Right renal cortex interstitium (tissue), 3 donors: ENCODE measurements at places on chromosomes 12 and 14.

GRCh38 chr12:32454075-32454474 is 54.7 kb downstream of the FGD4 start:
- no peak for DNase-seq

- no peak for DNase-seq
Observed at GRCh38 chr14:38873941-38874612, 229.0 kb downstream of the SEC23A start.

DNA sequence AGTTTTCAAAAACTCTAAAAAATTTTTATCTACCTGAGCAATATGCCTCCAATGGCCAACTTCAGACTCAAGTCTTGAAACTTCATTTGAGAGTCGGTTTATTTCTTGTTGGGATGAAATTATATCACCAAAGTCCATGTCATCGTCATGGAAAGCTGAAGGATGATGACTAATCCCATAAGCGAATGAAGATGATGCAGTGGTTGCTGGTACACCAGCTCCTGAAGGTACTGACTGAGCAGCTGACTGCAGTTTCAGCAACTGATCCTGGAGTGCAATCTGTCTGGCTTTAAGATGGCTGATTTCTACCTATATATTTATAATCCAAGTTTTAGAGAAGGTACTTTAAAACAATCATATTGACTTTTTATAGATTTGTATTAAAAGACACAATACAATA is 18.3 kb downstream of the TRIP11 start:
- no peak for DNase-seq

- DNase-seq, result no peak
Observed at GRCh38 chr14:102318781-102319276, 717 bp upstream of the ZNF839 start.

- DNase-seq, result no peak
Observed at GRCh38 chr12:26124446-26125399, at the start of gene BHLHE41. Gene BHLHE41 (minus strand): TSS chr12:26125037. CDS start chr12:26124779, 258 bp downstream.

- DNase-seq, result no peak
Observed at GRCh38 chr12:118846416-118846815, 134.9 kb upstream of the SRRM4 start.

GRCh38 chr14:102495491-102496330 is 13.9 kb downstream of the ANKRD9 start:
- DNase-seq, result no peak

- no peak for DNase-seq
Observed at GRCh38 chr12:49375406-49375805, 8.1 kb downstream of the SPATS2 start.

- DNase-seq, result no peak
Observed at GRCh38 chr12:131615326-131616042, 95.4 kb upstream of the SFSWAP start.

DNA sequence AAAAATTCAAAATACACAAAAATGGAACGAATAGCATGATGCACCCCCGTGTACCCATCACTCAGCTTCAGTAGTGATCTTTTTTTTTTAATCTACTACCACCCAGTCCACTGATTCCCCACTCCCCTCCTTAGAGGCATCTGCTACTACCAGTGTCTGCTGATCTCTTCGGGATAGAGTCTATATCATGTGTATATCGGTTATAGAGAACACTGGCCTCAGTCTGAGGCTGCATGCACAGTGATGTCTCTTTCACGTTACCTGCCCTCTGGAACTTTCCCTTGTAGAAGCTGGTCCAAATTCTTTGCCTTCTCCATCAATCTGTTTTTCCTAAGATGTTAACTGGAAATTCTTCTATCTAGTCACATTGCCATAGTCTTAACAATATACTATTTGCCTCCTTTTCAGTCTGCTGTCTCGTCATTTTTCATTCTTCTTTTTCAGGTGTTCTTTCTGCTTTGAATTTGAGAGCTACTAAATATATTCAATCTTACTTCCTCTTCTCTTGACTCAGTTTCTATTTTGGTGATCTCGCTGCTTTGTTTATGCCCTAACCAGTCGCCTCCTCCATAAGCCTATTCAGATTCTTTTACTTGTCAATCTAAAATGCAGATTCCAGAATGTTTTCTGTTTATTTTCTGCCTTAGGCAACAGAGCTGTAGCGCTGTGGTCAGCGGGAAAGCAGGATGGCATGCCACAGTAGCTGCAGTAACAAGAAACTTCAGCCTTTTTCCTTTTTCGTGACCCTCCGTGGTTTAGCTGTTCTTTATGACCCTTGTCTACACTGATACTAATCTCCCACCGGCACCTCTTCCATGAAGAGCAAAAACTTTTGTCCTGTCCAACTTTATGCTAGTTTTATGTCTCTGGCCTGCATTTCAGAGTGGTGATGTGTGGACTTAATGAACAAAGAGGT is 67.0 kb downstream of the FBXW8 start:
- DNase-seq, result no peak

DNA sequence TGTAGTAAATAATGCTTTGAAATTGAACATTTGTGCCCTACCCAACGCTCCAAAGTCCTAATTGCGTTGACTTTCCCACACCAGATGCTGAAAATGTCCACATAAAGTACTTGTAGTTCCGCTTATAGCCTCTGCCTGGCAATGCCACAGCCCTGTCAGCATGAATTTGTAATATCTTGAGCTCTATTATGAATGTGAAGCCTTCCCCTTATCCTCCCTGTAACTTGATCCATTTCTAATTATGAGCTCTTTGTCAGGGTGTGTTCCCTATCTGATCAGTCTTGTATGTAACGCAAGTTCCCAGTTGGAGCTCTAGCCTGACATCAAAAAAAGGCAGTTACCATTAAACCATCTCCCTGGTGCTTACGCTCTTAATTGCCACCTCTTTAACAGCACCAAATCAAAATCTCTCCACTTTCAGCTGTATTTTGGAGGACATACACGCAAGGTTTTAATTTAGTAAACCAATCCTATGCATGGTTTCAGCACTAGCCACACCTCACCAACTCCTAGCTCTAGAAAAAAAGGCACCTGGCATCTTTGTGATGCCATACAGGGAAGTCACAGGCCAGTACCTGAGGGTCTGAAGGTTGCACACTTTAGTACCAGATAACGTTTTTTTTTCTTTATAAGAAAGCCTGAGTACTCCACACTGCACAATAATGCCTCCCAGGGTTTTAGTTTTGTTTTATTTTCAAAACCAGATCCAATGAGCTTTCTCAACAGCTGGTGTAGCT is 69.3 kb downstream of the EEA1 start:
- no peak for DNase-seq

- DNase-seq, result no peak
Observed at GRCh38 chr12:42386308-42386707, 60.3 kb downstream of the PPHLN1 start.

GRCh38 chr12:59548930-59549329 is 46.9 kb upstream of the SLC16A7 start:
- DNase-seq, result no peak

DNA sequence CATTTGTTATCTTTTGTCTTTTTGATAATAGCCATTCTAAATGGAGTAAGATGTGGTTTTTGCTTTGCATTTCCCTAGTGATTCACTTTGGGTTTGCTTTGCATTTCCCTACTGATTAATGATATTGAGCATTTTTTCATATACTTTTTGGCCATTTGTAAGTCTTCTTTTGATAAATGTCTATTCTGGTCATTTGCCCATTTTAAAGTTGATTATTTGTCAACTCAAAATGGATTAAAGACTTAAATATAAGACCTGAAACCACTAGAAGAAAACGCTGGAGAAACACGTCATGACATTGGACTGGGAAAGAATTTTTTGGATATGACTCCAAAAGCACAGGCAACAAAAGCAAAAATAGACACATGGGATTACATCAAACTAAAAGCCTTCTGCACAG is 148.0 kb downstream of the APAF1 start:
- DNase-seq, result no peak

- no peak for DNase-seq
Observed at GRCh38 chr12:108350511-108350910, 11.4 kb upstream of the CMKLR1 start.

GRCh38 chr12:89693639-89694202 is 14.9 kb downstream of the ATP2B1 start:
- DNase-seq, result no peak

DNA sequence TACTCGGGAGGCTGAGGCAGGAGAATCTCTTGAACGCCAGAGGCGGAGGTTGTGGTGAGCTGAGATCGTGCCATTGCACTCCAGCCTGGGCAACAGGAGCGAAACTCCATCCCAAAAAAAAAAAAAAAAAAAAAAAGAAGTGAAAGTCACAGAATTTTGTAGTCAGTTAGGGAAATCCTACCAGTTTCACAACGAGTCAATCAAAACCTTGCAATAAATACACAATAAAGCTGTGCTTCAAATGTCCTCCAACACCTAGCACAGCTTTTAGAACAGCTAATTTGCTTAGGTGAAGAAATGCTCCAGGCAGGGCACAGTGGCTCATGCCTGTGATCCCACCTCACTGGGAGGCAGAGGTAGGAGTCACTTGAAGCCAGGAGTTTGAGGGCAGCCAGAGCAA is 112.8 kb upstream of the ATF7IP start:
- DNase-seq, result no peak

DNA sequence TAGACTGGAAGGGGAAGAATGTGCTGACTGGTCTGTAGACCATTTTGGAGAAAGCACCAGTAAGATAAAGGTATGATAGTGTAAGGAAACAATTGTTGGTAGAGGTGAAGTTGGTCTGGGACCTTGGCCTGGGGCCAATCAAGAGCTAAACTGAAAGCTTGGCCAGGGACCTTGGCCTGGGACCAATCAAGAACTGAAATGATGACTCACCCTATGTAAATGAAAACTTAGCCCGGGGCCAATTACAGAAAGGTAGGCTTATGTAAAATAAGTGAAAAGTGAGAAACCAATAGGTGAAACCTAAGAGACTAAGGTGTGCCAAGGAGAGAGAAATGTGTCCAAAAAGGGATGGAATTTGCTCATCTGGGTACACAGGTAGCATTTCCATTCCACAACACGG is 776.0 kb downstream of the C12orf50 start:
- DNase-seq, result no peak

DNA sequence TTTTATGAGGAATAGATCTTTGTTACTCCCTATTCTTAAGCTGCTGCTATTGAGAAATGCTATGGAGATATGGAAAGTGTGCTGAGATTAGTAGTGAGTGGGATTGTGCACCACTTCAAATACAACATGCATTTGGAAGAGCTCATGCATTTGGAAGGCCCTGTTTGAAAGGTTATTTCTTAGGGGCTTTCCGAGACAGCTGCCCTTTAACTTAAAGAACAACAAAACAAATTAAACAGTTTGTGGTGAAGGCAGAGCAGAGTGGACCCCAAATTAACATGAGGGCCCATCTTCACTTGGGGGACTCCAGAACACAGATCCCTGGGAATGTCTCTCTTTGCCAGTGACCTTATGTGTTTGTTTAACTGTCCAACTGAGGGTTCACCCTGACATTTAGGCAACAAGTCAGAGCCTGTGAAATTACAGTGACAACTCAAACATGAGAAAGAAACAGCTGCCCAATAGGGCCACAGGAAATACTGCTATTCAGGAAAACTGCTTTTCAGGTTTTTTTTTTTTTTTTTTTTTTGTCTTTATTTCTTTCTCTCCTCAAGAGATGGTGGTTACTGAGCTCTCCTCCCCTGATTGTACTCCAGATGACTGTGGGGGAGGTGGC is 41.4 kb upstream of the IGF1 start:
- no peak for DNase-seq

- no peak for DNase-seq
Observed at GRCh38 chr14:71665781-71666180, 266.4 kb upstream of the RGS6 start.

GRCh38 chr14:90495357-90496276 is 98.8 kb downstream of the CALM1 start:
- peak; percentile 83 for DNase-seq

- no peak for DNase-seq
Observed at GRCh38 chr14:92538412-92538985, 24.9 kb downstream of the RIN3 start.

DNA sequence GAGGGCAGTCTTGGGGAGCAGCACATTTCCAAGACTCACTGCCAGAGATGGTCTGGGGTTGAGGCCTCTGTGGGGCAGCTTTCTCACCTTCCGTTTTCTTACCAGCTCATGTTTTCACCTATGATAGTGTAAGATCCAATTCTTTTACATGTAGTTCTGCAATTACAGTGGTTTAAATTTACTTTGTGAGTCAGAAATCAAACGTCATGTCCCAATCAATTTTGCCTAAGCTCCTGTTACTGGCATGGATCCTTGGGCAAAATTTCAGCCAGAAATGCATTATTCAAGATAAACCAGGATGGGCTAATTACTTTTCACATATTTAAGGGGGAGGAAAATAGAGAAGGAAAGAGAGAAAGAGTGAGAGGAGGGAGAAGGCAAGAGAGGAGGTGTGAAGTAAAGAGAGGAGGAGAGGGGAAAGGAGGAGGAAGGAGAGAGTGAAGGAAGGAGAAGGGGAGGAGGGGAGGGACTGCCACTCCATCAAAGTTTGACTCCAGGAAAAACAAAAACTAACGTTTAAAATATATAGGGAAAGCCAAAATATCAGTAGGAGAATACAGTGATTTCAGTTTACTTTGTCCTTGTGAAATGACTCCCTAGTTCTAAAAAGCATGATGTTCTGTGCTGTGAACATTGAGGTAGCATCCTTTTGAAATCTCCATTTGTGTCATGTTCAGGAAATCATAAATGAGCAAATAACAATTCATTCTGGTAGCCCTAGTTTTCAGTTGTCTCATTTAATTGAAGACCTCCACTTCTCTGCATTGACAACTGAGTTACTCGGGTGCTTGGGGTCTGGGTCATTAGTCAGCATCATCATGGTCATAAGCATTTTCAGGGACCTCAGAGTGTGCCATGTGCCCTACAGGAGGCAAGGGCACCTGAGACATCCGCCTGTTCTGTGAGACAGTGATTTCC is 3.0 kb downstream of the BMAL2 start:
- no peak for DNase-seq

DNA sequence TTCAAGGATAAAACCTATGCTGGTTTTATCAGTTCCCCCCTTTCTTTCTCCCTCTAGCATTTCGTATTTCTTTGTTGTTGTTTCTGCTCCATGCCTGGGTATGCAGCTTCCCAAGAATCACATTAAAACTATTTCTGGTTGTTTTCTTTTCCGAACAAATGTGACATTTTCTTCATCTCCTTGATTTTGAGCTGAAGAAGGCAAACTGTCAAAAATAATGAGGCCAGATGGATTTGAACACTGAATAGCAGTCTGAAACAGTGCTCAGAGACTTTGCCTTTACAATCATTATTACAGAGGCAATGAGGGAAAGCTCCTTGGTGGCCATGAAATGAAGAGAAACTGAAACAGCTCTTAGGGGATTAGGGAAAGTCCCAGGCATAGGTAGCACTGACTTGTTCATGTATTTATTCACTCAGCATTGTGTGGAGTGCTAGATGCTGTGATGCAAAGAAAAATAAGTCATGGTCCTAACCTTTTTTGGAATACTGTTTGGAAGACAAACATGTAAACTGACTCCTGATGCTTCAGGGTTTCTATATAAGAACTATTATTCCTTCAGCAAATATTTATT is 319.5 kb downstream of the FUT8 start:
- no peak for DNase-seq

- no peak for DNase-seq
Observed at GRCh38 chr14:53391156-53391555, 238.0 kb upstream of the DDHD1 start.

GRCh38 chr12:20404576-20405346 is 36.4 kb downstream of the PDE3A start:
- no peak for DNase-seq

GRCh38 chr14:24231263-24232120 is 675 bp downstream of the NEDD8 start:
- DNase-seq, result no peak

- DNase-seq, result no peak
Observed at GRCh38 chr12:180445-180844, 33.5 kb downstream of the SLC6A12 start.

GRCh38 chr12:114439261-114439683 is 33.3 kb upstream of the TBX5 start:
- no peak for DNase-seq
